ENCODE measurements at places on chromosomes 6 and 20. TPM values are rescaled to one million over a fixed set of nuclear protein-coding genes. Genes with fewer than 3 reads are reported as not detected.
A peak's percentile ranks its signal among the peaks of the same experiment; 100 is the strongest.

The OR2H1 gene
- total RNA-seq: not detected

- H3K4me1 ChIP-seq: peaks cover 43% of the 10 kb centered on the region
- H3K27ac ChIP-seq: no peak overlapping the region
- H3K27me3 ChIP-seq: no peaks in the 10 kb centered on the region
- no peak overlapping the region for H3K4me3 ChIP-seq
- H3K36me3 ChIP-seq: no peaks in the 10 kb centered on the region
These were observed 35.3 kb downstream of the METTL24 start for GRCh38 chr6:110322874-110323242.

DNA sequence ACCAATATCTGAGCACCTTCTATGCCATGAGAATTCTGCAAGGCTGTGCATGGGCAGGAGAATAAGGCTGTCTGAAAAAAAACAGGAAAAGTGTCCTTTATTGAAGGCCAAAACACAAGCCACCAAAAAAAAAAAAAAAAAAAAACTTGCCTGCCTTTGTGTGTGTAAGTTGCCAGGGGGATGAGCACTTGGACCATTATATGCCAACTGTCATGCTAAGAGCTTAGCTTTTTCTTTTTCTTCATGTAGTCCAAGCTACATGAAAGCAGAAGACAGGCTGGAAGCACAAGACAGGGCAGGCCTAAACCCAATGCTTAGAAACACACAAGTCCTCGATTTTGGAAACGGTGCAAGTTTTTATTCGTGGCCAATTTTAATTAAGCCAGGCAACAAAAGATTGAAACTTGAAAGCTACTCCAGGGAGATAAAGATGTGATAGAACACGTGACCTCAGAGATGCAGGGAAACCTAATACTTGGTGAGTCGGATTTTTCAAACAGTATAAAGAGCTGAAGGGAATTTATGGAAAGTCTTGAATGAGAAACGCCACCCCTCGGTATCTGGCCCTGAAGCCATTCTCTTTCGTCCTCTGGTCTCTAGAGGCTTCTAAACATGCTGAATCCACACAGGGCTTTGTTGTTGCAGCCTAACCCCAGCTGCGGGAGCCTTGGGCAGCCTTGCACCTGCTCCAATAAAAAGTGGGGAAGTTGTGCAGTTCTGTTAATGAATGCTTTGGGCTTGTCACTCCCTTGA lies 8.6 kb downstream of the BMP7 start:
- H3K27ac ChIP-seq: peak overlapping the region; percentile 41
- DNase-seq: peak; percentile 38
- H3K4me1 ChIP-seq: peaks cover 56% of the 10 kb centered on the region
- H3K27me3 ChIP-seq: no peaks in the 10 kb centered on the region
- no peaks in the 10 kb centered on the region for H3K36me3 ChIP-seq
- H3K4me3 ChIP-seq: no peak overlapping the region

The BMP2 gene
- not detected for total RNA-seq

DNA sequence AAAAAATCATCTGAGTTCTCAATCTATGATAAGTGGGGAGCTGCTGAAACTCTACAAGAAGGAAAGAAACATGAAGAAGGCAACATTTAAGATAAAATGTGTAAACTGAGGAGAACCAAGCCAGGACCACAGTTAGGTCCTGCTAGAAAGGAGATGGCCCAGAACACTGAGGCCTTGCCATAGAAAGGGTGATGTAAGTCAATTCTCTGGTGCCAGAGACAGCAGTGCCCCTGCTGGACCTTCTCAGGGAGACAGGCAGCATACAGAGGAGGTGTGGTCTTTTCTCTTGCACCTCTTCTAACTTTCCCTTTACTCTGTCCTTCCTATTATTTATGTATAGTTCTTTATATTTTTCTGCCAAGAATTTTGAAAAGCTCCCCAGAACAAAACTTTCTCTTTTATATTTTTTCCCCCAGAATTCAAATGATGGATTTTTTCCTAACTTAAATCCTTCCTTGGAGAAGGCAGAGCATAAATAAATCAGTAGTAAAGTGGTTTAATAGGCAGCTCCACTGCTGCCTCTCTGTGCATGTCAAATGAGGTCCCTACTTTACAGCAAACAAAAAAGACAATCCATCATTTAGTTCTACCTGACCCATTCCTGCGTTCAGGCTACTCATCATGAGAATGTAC lies 9.0 kb downstream of the UQCC2 start:
- no peak overlapping the region for H3K27ac ChIP-seq
- H3K4me1 ChIP-seq: peaks cover 25% of the 10 kb centered on the region
- H3K4me3 ChIP-seq: no peak overlapping the region
- H3K27me3 ChIP-seq: no peaks in the 10 kb centered on the region
- DNase-seq: peak; percentile 53

The ATP6V1G2 gene
- 3.1 TPM for total RNA-seq

- peaks cover 27% of the 10 kb centered on the region for H3K4me1 ChIP-seq
- H3K4me3 ChIP-seq: peak overlapping the region; percentile 73
- H3K36me3 ChIP-seq: no peaks in the 10 kb centered on the region
These were observed 2.8 kb downstream of the KCNQ5 start for GRCh38 chr6:72624557-72625160.

DNA sequence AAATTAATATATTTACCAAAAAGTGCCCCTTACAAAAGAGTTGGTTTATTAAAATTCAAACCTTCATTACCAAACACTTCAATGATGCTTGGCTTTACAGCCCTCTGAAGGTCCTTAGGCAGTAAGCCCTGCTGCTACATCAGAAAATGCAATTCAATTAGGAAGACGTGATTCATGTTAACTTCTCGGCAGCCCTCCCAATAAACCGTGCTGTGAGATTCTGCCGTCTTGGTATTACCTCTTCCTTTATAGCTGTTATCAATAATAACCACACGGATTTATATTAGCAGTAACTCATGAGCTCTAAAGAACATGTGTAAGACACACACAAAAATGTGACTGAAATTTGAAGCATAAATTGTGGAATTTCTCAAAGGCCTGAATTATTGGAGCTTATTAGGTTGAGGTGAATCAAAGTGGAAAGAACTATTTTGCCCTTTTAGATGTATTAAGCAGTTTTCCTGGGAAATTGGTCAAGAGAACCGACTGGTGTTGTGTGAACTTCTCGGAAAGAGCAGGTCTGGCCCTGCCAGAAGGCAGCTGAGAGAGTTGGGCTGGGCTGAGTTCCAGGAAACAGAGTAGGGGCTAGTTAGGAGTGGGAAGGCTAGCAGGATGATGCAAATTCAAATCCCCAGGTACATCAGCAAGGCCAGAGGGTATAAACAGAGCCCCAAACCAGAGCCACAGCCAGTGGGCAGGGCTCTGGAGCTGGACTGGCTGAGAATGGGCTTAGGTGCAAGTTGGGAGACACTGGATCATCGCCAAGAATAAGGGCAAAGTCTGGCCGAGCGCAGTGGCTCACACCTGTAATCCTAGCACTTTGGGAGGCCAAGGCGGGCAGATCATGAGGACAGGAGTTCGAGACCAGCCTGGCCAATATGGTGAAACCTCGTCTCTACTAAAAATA lies 33.1 kb downstream of the FGD2 start:
- no peaks in the 10 kb centered on the region for H3K27me3 ChIP-seq
- H3K4me3 ChIP-seq: no peak overlapping the region
- no peaks in the 10 kb centered on the region for H3K4me1 ChIP-seq
- H3K27ac ChIP-seq: no peak overlapping the region

The FOXF2 gene
- 0.13 TPM for total RNA-seq

DNA sequence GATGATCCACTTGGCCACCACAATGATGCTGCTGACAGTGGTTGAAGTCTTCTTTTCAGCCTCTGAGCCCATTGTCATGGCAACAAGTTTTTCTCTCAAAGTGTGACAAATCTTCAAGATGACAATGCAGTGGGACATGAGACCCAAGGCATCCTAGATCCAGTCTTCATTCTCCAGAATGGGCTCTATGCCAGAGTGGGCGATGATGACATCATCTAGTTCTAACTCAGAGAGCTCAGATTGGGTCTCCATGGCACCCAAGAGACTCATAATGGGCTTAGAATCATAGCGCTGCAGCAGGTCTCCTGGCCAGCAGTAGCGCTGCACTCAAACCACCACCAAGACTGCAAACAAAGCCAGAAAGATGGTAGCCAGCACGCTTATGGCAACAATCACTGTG lies 973.6 kb downstream of the EYS start:
- H3K27ac ChIP-seq: no peak overlapping the region
- no peaks in the 10 kb centered on the region for H3K4me1 ChIP-seq
- no peaks in the 10 kb centered on the region for H3K36me3 ChIP-seq
- H3K27me3 ChIP-seq: no peaks in the 10 kb centered on the region
- no peak overlapping the region for H3K4me3 ChIP-seq
- DNase-seq: peak; percentile 4

DNA sequence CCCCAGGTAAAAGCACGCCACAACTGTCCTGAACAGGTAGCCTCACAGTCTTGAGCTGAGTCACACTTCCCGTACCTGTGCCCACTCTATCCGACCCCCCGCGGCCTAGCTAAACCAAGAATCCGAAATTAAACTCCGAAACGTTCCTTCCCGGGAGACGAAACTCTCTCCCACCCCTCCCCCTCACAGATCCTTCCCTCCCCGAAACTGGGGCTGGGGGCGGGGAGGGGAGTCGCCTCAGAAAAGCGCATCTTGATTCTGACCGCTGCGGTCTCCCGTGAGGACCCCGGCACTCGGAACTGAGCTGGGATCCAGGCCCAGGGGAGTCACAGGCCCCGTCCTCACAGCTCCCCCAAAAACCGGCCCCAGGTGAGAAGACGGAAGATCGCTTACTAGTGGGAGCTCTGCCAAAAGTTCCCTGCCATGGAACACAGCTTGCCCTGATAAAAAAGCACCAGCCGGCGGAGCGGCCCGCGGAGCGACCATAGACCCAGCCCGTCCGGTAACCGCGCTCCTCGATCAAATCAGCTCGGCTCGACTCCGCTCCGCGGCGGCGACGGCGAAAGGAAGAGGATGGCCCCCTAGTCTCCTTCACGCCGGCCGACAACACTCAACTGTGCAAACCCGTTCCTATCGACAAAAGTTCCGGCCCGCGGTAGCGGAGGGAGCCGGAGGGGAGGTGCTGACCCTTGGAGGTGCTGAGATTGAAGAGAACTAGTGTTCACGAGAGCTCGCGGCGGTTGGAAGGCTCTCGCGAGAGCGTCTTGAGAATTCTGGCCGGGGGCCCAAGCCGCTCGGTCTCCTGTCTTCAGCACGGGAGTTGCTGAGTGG lies at the start of gene CCNC:
CCNC (minus strand) TSS at position 558 of the 831 bp plus-strand sequence; CDS start at position 425, 133 bp downstream.
- peak; percentile 98 for DNase-seq
- no peaks in the 10 kb centered on the region for H3K36me3 ChIP-seq
- H3K4me1 ChIP-seq: peaks cover 22% of the 10 kb centered on the region
- H3K27ac ChIP-seq: peak within 1 kb of the TSS; percentile 89

The WFDC12 gene
- not detected for total RNA-seq

DNA sequence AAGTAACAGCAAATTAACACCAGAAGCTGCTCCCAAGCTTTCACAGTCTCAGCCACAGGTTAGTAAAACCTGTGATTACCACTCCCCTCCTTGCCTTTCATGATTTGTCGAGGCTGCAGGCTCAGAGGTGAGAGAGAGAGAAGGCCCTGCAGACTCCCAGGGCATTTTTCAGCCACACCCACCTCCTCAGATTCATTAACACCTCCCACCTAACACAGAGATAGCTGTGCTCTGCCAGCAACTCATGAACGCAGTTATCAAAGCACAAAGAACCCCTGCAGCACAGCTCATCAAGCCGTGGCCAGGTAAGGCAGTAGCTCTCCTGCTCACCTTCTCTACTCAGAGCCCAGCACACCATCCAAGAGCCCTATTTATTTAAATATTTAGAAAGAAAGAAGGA lies 27.1 kb downstream of the F13A1 start:
- H3K4me1 ChIP-seq: no peaks in the 10 kb centered on the region
- H3K4me3 ChIP-seq: no peak overlapping the region
- H3K36me3 ChIP-seq: no peaks in the 10 kb centered on the region
- no peak for DNase-seq
- no peak overlapping the region for H3K27ac ChIP-seq

DNA sequence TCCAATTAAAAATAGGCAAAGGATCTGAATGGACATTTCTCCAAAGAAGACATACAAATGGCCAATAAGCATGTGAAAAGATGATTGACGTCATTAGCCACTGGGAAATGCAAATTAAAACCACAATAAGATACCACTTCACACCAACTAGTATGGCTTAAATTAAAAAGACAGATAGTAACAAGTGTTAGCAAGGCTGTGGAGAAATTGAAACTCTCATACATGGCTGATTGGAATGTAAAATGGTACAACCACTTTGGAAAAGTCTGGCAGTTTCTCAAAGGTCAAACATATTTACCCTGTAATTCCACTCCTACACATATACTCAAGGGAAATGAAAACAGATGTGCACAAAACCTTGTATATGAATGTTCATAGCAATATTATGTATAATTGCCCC lies 83.6 kb downstream of the CEP57L1 start:
- no peaks in the 10 kb centered on the region for H3K36me3 ChIP-seq
- no peaks in the 10 kb centered on the region for H3K27me3 ChIP-seq
- H3K27ac ChIP-seq: no peak overlapping the region
- H3K4me1 ChIP-seq: no peaks in the 10 kb centered on the region

DNA sequence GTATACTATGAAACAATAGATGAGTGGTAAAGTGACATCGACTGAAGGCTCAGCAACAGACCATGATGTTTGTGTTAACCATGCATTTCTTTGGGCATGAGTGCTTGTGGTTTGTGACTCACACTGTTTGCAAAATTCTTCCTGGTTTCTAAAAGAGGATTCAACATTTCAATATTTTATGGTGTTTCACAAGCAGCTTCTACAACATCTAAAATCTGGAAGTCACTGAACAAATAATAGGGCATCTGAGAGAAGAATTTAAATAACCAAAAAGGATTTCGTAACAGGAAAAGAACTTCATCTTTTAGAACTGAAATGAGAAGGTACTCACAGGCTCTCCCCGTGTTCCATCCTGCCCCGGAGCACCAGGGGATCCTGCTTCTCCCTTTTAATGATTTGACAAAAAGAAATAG lies 146.2 kb downstream of the COL21A1 start:
- peak overlapping the region; percentile 66 for H3K27ac ChIP-seq
- no peaks in the 10 kb centered on the region for H3K36me3 ChIP-seq
- H3K4me1 ChIP-seq: peaks cover 44% of the 10 kb centered on the region
- no peaks in the 10 kb centered on the region for H3K27me3 ChIP-seq
- H3K4me3 ChIP-seq: no peak overlapping the region

GRCh38 chr6:54183616-54184015 lies 72.4 kb downstream of the MLIP start:
- H3K36me3 ChIP-seq: no peaks in the 10 kb centered on the region
- H3K27ac ChIP-seq: no peak overlapping the region
- H3K4me3 ChIP-seq: no peak overlapping the region
- DNase-seq: no peak

DNA sequence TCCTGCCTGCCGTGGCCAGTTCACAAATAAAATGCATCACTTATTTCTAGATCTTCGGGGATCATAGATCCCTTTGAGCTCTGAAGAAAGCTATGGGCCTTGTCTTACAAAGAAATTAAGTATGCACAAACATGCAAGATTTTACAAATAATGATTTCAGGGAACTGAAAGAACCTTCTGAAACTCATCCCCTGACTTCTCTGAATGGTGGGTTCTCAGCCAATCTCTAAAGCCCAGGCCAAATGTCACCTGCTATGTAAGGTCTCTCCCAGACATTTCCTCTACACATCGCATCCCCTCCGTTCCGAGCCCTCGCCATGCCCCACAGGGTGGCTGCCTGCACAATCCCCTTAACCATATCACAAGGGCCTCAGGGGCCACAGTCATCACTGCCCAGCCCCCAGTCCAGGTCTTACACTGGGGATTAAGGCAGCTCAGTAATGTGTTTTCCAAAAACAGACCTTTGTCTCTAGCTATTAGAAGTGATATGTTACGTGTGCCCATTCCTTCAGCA lies 16.1 kb upstream of the ANKRD60 start:
- H3K36me3 ChIP-seq: peaks cover 12% of the 10 kb centered on the region
- H3K27me3 ChIP-seq: no peaks in the 10 kb centered on the region
- no peak overlapping the region for H3K27ac ChIP-seq
- DNase-seq: no peak

The MC3R gene
- not detected for total RNA-seq
